ENCODE measurements at places on chromosomes 5 and 9. TPM values are rescaled to one million over a fixed set of nuclear protein-coding genes. Genes with fewer than 3 reads are reported as not detected.
A peak's percentile ranks its signal among the peaks of the same experiment; 100 is the strongest.

CDX1 gene
- total RNA-seq: not detected

GRCh38 chr5:179766726-179767455 lies 26.9 kb upstream of the LTC4S start:
- no peak for DNase-seq

ARL10 gene
- total RNA-seq: 5.4 TPM

CCL19 gene
- total RNA-seq: 2.4 TPM

DNA sequence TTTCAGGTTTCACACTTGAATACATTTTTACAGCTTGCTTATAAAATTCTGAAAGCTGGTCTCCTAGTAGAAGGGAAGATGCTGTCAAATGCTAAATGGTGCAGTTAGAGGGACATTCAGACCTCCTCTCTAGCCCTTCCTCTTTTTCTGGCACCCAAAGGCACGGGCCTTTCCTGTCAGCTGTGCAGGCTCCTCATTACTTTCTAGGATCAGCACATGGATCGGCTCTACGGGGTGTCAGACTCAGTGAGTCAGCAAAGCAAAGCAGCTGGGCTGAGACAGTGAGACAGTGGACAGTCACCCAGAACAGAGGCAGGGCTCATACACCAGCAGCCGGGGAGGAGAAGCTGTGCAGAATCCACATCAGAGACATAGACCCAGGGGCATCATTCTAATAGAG lies 80.0 kb upstream of the TNC start:
- DNase-seq: peak; percentile 39

DNA sequence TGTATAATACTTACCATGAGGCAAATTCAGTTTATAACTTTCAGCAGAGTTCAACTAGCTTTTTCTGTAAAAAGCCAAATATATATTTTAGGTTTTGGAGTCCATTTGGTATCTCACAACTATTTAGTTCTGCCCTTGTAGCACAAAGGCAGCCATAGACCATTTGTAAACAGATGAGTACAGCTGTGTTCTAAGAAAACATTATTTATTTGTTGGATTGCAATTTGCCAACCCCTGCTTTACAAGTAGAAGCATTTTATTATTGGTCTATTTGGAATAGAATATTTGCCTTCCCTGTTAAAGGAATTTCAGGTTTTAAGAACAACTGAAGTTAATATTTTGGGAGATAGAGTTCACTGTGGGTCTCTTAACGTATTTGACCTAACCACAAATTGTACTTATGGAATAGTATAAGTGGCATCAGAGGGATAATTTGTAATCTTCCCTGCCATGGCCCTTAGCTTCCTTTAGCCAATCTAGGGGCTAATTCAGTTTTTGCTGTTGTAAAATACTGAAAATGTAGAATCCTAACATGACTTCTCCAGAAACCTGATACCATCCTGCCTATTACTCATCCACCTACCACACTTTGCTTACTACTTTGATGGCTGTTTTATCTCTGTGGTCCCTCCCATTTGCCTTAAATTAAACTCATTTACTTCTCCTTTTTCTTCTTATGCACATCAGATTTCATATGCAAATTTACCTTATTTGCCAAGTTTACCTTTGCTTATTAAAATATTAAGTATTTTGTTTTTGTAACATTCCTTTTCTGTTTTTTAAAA lies 109.2 kb downstream of the DMXL1 start:
- no peak for DNase-seq

- DNase-seq: no peak
Measured at GRCh38 chr5:179455320-179455719, 95.0 kb upstream of the RUFY1 start.

- no peak for DNase-seq
Measured at GRCh38 chr5:39714036-39714698, 289.4 kb upstream of the DAB2 start.

- peak; percentile 75 for DNase-seq
Measured at GRCh38 chr5:74895906-74896305, 29.7 kb upstream of the FAM169A start.

GRCh38 chr5:135254183-135254582 lies 144.8 kb downstream of the MACROH2A1 start:
- no peak for DNase-seq

GRCh38 chr9:38000332-38000731 lies 68.7 kb downstream of the SHB start:
- DNase-seq: no peak

All from lower lobe of right lung (tissue), 2 donors.